ENCODE measurements at places on chromosomes 2 and 18.

- DNase-seq, result no peak
These were observed 20.4 kb upstream of the IMPA2 start for GRCh38 chr18:11960743-11961380.

GRCh38 chr2:65015731-65016130 lies 26.5 kb downstream of the SLC1A4 start:
- DNase-seq, result no peak

- no peak for DNase-seq
These were observed 58.3 kb downstream of the BCL11A start for GRCh38 chr2:60495041-60495625.

DNA sequence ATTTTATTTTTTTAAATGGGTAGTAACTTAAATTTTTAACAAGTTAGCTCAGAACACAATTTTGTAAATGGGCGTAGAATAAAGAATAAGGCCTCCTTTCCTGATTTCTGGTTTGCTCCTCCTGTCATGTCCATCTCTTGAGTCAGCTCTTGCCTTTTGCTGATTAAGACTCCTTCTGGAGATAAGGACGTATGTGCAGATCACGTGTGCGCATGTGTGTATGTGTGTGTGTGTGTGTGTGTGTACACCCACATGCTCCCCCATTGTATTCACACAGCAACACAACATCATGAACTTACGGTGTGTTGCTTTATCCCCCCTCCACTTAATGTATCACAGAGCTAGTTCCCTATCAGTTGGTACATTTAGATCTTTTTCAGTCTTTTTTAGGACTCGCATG lies 182.9 kb downstream of the PRKCE start:
- no peak for DNase-seq

DNA sequence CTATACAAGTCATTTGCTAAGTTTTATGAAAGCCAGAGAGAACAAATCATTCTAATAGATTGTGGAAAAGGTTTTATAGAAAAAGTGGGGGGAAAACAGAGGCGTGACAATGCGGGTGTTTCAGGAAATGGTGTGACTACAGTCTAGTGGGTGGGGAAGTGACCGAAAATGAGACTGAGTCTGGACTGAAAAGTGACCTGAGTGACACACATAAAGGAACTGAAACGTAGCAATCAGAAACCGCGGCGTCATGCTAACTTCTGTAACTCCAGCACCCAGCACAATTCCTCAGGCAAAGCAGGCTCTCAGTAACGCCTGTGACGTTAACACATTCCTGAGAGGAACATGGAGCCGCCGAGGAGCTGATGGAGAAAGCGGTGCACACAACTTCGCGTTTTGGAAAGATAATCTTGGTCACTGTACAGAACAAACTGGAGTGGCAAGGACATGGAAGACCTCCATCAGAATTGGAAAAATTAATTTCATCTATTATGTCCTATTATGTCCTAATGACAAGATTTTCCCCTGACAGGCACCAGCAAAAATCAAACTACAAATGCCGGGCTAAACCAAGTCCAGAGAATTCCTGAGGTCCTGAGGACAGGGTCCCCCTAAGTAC lies 1.4 kb upstream of the CD226 start:
- DNase-seq, result no peak

DNA sequence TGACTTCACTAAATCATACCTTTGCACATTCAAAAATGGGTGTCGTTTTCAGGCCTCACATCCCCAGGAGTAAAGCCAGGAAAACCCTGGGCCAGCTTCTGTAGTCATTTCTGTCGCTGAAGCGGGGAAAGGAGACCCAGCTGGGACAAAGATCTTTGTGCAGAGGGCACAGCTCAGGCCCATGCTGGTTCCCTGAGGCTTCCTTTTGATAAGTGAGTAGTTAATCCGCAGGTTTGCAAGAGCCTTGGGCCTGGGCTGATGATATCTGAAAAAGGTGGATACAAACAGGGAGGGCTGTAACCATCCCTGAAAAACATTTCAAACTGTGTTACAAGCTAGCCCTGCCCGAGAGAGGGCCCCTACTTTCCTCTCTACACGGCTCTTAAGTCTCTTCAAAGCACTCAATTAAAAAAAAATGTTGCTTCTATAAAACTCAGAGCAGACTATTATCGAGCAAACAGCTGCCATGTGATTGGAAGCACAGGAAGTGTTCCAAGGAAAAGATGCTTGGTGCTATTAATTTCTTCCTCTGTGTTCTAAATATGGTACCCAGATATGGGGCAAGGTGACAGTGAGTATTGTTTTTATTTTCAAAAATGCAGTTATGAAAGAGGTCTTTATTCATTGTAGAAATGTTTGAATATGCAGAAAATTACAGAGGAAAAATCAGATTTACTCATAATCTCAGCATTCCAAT lies 117.2 kb downstream of the LNPK start:
- DNase-seq, result no peak

GRCh38 chr2:102111823-102112222 lies 30.7 kb upstream of the IL1R1 start:
- DNase-seq, result no peak

DNA sequence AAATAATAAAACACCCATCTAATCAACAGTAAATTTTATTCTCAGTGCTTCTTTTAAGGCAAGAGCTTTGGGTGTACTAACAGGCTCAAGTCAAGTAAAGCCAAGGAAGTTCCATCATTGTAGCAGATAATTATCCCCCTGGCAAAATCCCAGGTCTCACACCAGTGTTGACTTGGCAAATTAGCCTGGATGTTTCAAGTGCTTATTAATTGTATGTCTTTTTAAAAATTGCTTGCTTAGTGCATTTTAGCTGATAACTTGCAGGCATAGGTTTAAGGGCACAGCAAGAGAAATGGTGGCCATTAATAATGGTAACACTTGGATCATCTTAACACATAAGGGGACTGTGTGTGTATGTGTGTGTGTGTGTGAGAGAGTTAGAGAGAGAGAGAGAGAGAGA lies 42.0 kb upstream of the FMNL2 start:
- no peak for DNase-seq

DNA sequence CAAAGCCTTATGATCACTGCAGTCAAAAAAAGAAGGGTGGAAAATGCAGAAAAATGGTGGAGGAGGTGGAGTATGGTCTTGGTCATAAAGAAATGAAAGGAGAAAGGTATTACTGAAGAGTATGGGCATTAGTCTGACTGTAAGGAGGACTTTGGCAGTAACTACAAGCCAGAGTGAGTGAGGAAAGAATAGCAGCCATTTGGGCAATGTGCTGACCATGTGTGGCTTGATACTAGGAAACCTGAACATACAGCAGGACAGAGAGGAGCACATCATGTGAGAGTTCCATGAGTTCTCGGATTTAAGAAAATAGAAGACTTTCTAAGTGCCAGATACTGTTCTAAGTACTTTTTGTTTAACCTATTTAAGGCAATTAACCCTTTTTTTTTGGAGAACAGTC lies 8.5 kb downstream of the DTNA start:
- DNase-seq, result no peak

GRCh38 chr18:9095297-9096006 lies 7.0 kb upstream of the NDUFV2 start:
- no peak for DNase-seq

DNA sequence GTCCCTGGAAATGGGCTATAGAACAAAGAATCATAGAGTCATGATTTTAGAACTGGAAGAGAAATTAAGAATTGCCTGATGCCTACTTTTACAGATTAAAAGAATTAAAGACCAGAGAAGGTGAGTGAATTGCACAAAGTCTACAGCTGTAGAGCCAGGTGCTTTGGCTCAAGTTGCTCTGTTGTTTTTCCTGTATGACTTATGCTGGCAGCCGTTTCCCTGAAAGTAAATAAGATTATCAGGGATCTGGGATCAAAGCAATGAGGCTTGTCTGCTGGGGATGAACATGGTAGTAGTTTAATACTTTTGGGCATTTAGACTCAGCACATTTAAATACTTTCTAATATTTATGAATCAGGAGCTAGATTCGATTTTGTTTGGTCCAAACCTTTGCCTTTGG lies 166.9 kb downstream of the PRPF40A start:
- no peak for DNase-seq

DNA sequence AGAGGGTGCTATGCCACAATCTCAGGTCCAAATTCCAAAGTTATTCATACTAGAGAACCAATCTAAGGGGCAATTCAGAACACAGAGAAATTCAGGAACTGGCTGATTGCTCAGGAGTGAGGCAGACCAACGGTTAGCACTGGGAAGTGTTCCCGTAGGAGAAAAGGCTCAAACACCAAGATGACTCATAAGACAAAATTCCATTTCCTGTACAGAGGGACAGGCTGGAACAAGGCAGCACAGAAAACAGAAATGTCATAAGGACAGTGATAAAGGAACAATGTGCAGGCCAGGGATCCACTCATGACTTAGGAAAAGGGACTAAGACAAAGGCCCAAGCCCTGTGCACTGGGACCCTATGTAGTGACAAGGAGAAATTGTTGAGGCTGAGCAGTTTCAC lies 54.2 kb downstream of the PDE1A start:
- no peak for DNase-seq

DNA sequence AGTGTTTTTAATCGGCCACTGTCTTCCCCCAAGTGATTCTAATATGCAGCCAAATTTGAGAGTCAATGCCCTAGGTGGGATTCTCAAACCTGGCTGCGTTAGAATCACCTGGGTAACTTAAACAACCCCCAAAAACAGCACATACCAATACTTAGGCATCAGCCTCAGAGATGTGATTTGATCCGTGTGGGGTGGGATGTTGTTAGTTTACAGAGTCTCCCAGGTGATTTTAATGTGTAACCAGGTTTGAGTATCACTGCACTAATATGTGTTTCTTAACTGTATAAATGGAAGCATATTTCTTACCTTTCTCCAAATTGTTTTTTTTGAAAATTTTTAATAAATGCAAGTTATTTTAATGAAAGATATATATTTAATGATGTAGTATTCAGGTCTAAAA lies 135.4 kb downstream of the PLCL1 start:
- no peak for DNase-seq

GRCh38 chr18:8296886-8297616 lies 312.2 kb upstream of the RAB12 start:
- no peak for DNase-seq

DNA sequence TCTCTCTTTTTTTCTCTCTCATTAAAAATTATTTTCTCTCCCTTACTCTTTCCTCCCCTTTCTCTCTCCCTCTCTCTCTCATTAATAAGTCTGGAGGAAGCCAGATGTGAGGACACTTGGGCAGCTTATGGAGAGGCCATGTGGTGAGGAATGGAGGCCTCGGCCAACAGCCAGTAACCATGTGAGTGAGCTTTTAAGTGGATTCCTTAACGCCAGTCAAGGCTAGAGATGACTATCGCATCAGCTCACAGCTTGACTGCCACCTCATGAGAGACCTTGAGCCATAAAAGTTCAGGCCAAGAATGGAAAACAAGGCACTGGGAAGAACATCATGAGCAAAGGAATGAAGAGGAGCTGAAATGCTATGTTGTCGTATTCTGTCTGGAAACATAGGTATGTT lies 39.1 kb downstream of the ETAA1 start:
- DNase-seq, result no peak

- DNase-seq, result peak; percentile 26
These were observed 19.1 kb downstream of the MXD1 start for GRCh38 chr2:69933839-69934613.

Data from head of caudate nucleus (tissue), 42 donors.